ENCODE measurements at places on chromosomes 12 and 14.

DNA sequence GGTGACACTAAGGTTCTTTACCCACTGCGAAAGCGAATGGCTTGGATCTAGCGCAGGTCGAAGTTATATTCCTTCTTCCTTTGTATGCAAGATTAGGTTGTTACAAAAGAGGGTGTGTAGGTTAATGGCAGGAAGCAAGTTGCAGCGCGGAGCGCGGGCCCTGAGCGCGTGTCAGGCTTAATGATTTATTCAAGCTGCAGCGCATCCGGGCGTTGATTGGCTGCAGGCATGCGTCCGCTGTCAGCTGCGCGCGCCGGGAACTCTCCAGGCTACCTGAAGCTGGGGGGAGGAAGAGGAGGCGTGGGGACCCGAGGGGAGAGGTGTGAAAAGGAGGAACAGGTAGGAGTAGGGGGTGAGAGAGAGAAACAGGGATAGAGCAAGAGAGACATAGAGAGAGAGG lies 7.4 kb downstream of the ASCL1 start:
- no peak for DNase-seq

DNA sequence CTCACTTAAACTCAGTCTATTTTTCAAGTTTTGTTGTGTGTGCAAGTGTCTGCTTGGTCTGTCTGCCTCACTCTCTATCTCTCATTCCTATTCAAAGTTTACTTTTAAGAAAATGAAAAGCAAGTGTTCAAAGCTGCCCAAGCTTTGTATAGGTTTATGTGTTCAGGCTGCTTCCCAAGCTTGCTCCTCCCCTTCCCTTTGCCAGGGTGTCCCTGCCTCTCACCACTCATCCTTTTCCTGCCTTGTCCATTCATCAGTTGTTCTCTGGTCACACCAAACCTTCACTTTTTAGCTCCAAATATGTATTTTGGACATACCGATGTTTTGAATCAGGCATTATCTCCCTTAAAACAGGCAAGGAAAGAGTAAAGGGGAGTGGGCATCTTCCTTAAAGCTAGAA lies 41.3 kb downstream of the STK38L start:
- DNase-seq = no peak

- DNase-seq = no peak
Observed at GRCh38 chr12:6044082-6044481, 80.4 kb downstream of the VWF start.

DNA sequence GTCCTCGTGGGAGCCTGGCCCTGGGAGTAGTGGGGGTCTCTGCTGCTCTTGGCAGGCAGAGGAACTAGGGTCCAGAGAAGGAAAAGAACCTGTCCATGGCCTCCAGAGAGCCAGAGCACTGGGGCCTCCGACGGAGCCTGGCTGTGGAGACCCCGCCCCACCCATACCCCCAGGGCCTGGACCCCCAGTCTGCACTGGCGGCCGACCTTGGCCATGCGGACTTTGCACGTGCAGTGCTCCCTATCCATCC lies 1.1 kb downstream of the BEGAIN start:
- DNase-seq = no peak

DNA sequence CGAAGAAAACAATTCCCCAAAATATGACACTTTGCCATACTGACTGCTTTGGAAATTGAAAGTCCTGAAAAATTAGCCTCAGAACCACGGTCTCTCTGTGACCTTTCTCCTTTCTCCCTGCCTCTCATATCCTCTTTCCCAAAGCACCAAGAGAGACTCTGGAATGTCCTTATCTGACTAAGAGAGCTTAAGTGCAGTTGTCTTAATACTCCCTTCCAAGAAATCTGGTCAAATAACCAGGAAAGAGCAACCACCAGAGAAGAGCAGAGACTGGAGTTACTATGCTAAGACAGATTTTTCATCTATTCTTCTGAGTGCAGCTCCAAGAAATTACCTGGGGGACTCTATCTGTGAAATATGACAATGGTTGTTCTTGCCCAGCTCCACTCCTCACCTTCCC lies 10.5 kb upstream of the BTG1 start:
- DNase-seq = no peak

- no peak for DNase-seq
Observed at GRCh38 chr12:100795174-100795799, 711 bp downstream of the ANO4 start.

DNA sequence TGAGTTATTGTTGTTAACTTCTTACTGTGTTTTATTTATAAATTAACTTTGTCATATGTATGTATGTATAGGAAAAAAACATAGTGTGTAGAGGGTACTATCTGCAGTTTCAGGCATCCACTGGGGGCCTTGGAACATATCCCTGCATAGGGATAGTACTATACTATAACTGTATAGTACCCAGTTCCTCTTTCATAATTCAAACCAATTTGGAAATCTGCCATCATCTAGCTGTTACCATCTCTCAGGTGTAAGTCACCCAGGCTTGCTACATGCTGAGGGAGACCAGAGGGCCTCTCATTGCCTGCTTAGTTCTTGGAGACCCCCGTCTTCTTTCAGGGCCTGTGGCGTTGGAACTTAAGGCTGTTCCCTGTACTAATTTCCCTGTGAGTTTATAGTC lies 12.9 kb upstream of the DCD start:
- no peak for DNase-seq

DNA sequence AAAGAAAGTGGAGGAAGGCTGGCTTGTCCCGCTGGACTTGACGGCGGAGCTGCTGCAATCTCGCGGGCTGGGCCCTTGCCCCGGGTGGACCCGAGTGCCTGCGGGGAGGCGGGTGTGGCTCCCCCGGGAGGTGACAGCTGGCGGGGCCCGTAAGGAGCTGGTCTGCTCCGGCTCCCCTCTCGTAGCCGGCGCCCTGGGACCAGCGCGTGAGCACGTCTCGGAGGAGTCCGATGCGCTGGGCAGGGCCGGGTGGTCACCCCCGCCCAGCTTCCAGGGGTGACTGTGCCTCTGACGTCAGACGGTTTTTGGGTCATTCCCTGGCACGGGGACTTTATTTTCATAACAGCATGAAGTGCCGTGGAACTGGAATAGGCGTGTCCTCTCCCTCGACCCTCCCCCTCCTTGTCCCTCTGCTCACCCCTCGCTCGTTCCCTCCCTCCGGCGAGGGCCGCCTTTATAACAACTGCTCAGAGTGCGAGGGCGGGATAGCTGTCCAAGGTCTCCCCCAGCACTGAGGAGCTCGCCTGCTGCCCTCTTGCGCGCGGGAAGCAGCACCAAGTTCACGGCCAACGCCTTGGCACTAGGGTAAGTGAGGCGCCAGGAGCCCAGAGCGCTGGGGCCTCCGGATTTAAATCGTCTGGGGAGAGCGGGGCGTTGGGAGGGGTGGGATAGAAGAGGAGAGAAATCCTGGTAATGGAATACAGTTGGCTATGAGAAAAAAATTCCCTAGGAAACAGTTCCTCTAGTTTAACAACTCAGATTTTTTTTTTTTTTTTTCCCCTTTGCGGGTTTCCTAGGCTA lies at the start of gene GPRC5A:
Gene GPRC5A, plus strand, starts transcription at position 483 of the 801 bp plus-strand sequence. CDS start 16,688 bp downstream, outside the sequence.
- peak; percentile 30 for DNase-seq

- DNase-seq = no peak
Observed at GRCh38 chr14:55410876-55411275, 754 bp downstream of the ATG14 start.

- DNase-seq = no peak
Observed at GRCh38 chr12:46071335-46071734, 81.0 kb upstream of the SCAF11 start.

DNA sequence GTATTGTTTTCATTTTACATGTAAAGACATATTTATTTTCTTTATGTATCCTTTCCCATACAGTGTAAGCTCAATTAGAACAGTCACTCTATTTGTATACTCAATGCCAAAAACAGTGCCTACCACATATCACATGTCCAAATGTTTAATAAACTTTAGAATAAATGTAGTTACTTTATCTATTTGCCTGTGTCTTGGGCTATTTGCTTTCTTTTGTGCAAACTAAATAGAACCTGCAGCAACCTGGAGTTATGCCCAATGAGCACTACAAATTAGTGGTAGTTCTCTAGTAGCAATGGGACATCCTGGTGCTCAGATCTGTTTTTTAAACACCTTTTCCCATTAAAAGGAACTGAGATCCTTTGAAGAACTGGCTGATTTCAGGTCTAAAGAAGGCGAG lies 186.7 kb downstream of the PPFIA2 start:
- DNase-seq = no peak

- DNase-seq = no peak
Observed at GRCh38 chr14:76715101-76715500, 46.2 kb upstream of the VASH1 start.

DNA sequence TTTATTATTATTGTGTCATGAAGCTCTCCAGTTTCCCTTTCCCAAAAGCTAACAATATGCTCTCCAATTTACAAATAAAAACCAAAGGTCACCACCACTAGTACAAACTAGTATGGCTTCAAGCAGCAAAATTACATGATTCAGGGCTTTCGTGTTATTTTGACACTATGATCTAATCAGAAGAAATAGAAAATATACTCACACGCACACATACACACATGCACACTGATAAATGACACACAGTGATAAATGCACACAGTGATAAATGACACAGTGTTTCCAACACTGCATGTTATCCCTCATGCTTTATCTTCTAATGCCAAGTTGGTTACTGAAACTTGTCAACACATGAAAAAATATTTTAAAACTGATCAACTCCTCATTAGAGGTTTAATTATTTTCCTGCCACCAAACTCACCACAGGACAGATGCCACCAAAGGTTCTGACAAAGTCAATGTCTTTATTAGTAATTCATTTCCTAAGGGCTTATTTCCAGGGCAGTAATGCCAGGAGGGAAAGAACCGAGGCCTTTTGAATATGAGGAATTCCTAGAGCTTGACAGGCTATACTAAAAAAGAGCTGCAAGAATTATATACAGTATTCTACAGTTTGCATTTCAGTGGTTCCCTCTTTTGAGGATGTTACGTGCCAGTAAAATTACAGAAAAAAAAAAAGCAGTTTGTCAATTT lies 82.4 kb downstream of the PPP2R5E start:
- no peak for DNase-seq

GRCh38 chr12:92030618-92031017 lies 115.0 kb downstream of the BTG1 start:
- DNase-seq = peak; percentile 26

GRCh38 chr14:89129570-89129969 lies 287.5 kb downstream of the FOXN3 start:
- DNase-seq = no peak

GRCh38 chr12:88505696-88506095 lies 74.6 kb downstream of the KITLG start:
- no peak for DNase-seq

DNA sequence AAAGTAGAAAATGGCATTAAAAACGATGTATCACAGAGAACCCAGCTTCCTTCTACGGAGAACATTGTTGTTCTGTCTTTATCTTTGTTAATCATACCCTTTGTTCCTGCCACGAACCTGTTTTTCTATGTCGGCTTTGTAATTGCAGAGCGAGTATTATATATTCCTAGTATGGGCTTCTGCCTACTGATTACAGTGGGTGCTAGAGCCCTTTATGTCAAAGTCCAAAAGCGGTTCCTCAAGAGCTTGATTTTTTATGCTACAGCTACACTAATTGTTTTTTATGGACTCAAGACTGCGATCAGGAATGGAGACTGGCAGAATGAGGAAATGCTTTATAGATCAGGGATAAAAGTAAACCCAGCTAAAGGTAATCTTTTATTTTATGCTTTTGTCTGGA lies 209.6 kb downstream of the TMTC2 start:
- DNase-seq = no peak

GRCh38 chr12:132433641-132434395 lies 56.1 kb upstream of the FBRSL1 start:
- DNase-seq = no peak

DNA sequence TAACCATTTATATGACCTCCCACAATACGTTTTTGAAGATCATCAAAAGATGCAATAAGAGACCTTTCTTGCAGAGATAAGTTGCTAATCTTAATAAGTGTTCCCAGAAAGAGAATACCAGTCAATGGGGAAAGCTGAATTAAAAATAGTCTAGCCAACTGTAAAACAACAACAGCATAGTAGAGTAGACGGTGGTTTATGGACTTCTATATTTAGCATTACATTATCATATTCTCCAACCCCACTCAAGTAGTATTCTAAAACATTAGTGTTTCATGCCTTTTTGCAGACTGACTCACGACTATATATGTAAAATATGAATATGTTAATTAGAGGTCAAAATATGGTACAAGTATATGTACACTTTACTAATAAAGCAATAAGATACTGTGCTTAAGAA lies 218.9 kb downstream of the MED13L start:
- no peak for DNase-seq

DNA sequence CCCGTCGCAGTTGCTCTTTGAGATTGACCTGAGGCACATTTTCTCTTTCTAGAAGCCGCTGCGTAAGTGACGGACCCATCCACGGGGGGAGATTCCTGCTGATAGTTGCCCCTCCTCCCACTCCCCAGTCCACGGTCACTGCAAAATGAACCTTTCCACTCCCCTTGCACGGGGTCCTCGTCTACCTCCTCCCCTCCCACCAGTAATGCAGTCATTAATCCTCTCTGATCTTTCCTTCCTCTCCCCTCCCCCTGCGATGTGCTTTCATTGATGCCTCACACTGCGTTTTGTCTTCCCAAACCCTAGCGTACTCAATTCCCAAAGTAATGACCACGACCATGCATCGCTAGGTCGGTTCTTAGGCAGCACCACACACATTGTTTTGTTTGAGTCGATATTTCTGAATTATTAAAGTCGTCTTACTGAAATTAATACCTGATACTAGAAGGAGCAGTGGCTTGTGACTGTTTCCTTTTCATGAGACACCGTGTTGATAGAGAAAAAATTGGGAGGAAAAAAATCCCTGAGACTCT lies 857 bp downstream of the ETNK1 start:
- DNase-seq = peak; percentile 61

DNA sequence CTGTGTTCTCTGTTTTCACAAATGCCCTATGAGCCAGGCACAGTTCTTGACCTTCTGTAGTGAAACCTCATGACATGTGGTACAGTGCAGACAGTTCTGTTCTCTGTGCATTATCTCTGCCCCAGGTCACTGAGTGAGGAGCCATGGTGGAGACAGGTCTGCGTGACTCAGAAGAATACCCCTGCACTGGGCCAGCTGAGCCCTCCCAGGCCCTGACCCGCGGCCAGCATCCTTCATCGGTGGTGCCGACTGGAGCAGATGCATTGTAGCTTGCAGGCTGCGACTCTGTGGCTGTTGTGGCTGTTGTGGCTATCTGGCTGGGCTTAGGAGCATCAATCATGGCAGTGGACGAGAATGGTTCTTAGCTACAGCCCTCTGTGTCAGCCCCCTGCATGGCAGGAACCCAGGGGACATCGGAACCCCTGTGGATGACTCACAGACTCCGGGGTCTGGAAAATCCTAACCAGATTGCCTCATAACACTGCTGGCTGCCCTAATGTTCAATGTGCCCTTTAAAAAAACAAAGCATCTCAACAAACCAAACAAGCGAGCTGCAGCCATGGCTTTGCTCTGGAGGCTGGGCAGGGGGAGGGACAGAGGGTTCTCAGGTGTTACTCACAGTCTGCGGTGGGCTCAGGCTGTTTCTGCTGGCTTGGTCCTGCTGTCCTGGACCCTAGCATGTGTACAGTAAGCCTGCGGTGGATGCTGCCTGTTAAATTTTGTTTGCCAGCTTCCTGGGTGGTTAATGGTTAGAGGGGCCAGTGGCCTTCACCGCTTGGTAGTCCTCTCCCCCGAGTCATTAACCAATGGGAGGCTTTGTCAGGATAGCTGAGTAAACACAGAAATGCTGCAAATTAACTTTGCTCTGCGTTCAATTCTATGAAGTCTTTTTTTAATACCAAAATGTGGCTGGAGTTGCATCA lies at the start of gene SERPINA6:
Gene SERPINA6, minus strand, starts transcription at position 689 of the 923 bp plus-strand sequence. CDS start 8,688 bp downstream, outside the sequence.
- no peak for DNase-seq

- DNase-seq = no peak
Observed at GRCh38 chr12:3362737-3363136, 128.3 kb upstream of the PRMT8 start.

- DNase-seq = no peak
Observed at GRCh38 chr12:28777603-28778365, 371.3 kb upstream of the FAR2 start.

GRCh38 chr14:34732802-34733201 lies 18.4 kb upstream of the CFL2 start:
- no peak for DNase-seq
